ENCODE measurements at places on chromosomes 4 and X.

- no peak for DNase-seq
These were observed 94.4 kb downstream of the ABCB7 start for GRCh38 chrX:75061701-75062100.

GRCh38 chr4:155604718-155605626, 61.7 kb upstream of the GUCY1A1 start:
- DNase-seq = no peak

- no peak for DNase-seq
These were observed 63.0 kb upstream of the RBPJ start for GRCh38 chr4:26257850-26258249.

DNA sequence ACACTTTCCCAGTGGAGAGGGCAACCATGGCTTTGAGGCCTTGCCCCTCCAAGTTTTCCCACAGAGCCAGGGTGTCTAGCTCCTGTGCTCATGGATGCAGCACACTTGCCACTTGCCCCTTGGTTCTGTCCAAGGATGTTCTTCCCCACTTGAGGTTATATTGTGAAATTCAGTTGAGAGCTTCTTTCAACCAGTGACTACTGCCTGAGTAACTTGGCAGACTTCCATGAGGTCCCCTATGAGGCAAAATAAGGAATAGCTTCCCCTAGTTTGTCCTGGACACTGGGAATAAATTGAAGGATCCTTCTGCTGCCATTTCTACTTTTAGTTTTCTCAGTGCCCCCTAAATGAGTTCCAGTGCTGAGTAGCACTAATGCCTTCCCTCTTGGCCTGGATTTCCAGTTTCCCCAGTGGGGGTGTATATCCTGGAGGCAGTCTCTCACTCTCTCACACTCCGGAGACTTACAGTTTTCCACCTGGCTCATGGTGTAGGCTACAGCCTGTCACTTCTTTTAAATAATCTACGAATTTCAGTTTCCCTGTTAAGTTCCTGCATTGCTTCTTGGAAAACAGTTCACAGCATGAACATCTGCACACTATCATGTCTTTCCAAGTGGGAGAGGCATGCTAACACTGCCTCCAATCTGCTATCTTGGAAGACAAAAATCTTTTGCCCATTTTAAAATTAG, 36.4 kb upstream of the ADH4 start:
- no peak for DNase-seq

GRCh38 chr4:121685257-121685656, 11.5 kb downstream of the ANXA5 start:
- DNase-seq = no peak

- DNase-seq = no peak
These were observed 15.8 kb downstream of the SORBS2 start for GRCh38 chr4:185796176-185796575.

- no peak for DNase-seq
These were observed 1.2 kb downstream of the USP46 start for GRCh38 chr4:52657618-52658501.

- DNase-seq = no peak
These were observed 516.4 kb upstream of the BOD1L1 start for GRCh38 chr4:14143892-14144291.

DNA sequence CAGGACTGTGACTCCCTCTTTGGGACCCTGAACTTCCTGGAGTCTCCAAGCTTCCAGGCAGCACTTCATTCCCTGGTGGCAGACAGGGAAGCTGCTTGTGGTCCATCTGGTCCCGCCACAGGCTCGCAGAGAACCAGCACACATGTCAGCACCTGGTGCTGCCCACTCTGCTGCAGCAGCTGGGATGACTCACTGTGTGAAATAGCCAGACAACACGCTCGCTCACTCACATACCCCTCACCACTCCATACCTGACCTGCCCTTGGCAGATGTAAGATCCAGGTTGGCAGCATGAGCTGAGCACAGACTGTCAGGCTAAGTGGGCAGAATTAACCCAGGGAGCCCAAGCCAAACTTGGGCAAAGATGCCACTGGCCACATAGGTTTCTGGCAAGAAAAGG, 613.5 kb downstream of the PCDH18 start:
- DNase-seq = no peak

GRCh38 chr4:183936574-183937345, 31.7 kb downstream of the STOX2 start:
- no peak for DNase-seq

DNA sequence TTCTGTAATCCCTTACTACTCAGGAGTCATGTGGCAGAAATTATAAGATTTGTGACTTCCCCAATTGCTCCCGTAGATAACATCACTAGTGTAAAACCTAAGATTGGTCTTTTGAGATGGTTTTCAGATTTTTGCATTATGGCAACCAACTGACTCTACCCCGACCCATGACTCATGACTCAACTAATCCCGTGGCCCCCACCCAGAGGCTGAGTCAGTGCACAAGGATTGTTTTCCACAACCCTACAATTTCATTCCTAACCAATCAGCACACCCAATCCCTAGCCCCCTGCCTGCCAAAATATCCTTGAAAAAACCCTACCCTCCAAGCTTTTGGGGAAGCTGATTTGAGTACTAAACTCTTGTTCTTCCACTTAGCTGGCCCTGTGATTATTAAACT, 109.4 kb upstream of the FAM9C start:
- DNase-seq = no peak

All from activated CD4-positive, alpha-beta T cell treated with anti-CD3 and anti-CD28 coated beads, Interleukin-2, amount 50 U/mL, for 1 hour (primary cell).